ENCODE measurements at places on chromosomes 7 and 10.

- DNase-seq = no peak
- H3K27ac ChIP-seq = no peak overlapping the region
- H3K4me3 ChIP-seq = no peak overlapping the region
- no peaks in the 10 kb centered on the region for H3K4me1 ChIP-seq
- no peaks in the 10 kb centered on the region for H3K27me3 ChIP-seq
- no peaks in the 10 kb centered on the region for H3K36me3 ChIP-seq
These were observed 98.2 kb downstream of the AOAH start for GRCh38 chr7:36626111-36626510.

DNA sequence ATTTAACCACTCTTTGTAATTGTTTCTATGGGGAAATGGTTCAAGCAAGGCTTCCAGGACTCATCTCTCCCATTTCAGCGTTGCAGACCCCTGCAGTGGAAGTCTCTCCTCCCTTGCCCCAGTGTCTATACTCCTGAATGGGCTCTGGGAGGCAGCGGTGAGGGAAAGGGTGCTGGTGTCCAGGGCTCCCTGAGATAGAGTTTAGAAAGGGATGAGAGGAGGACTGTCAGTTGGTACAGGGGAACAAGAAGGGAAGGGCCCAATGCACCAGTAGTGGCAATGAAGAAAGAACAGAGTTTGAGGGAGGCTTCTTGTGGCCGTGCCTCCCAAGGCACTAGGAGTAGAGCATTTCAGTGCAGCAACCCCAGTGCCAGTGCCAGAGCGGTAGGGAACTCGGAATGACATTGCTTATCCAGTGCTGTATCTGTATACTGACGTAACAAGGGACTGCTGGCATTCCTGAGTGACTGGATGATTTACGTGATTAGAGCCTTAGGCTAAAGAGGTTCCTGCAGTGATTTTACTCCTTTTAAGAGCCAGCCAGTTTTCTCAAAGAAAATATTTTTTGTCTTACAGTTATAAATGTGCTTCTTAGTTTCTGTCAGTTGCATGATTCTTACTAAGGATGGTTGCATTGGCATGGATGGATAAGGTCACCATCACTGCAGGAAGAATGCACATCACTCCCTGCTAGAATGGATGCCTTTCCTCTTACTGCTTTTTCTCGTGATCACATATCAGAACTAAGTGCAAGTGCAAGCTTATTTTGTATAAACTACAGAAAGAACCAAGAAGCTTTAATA is 28.0 kb downstream of the PRPF18 start:
- peaks cover 11% of the 10 kb centered on the region for H3K4me1 ChIP-seq
- H3K4me3 ChIP-seq = no peak overlapping the region
- H3K27me3 ChIP-seq = no peaks in the 10 kb centered on the region
- H3K27ac ChIP-seq = no peak overlapping the region
- H3K36me3 ChIP-seq = no peaks in the 10 kb centered on the region
- DNase-seq = peak; percentile 87

GRCh38 chr10:128708182-128708581 is 582.0 kb upstream of the MKI67 start:
- no peaks in the 10 kb centered on the region for H3K36me3 ChIP-seq
- DNase-seq = peak; percentile 10
- H3K4me3 ChIP-seq = no peak overlapping the region
- no peaks in the 10 kb centered on the region for H3K4me1 ChIP-seq

- H3K27ac ChIP-seq = no peak overlapping the region
- H3K36me3 ChIP-seq = no peaks in the 10 kb centered on the region
- H3K4me1 ChIP-seq = no peaks in the 10 kb centered on the region
- H3K27me3 ChIP-seq = no peaks in the 10 kb centered on the region
- no peak for DNase-seq
These were observed 51.1 kb upstream of the SEPHS1 start for GRCh38 chr10:13399236-13399635.

- H3K4me3 ChIP-seq = no peak overlapping the region
- H3K27me3 ChIP-seq = no peaks in the 10 kb centered on the region
- H3K27ac ChIP-seq = no peak overlapping the region
- H3K36me3 ChIP-seq = no peaks in the 10 kb centered on the region
These were observed 37.1 kb upstream of the SEC61G start for GRCh38 chr7:54796150-54796549.

DNA sequence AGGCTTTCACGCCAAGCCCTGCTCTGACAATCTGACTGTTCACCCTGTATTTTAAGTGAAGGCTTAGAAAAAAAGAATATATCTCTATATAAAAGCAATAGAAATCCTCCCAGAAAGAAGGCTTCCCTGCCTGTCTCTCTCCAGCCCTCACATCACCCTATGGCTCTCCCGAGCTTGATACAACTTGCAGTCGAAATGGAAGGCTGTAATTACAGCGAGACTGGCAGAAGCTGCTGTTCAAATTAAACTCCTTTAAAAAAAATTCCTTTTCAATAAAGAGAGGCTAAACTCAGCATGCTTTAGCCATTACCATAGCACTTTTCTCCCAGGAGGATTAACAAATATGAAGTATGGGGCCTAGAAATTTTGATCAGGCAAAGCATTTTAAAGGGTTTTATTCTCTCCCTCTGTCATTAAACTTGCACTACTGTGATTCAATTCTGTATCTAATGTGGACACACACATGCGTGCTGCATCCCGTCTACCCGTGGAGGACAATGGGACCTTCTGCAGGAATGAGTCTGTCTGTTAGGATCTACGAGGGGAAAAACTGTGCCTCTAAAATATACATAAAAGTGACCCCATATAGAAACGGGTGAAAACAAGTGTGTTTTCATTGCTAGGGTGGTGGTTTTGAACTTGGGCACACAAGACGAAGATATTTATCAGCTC is 223.8 kb downstream of the USP6NL start:
- no peak overlapping the region for H3K27ac ChIP-seq
- H3K27me3 ChIP-seq = no peaks in the 10 kb centered on the region
- H3K4me3 ChIP-seq = no peak overlapping the region
- DNase-seq = no peak

DNA sequence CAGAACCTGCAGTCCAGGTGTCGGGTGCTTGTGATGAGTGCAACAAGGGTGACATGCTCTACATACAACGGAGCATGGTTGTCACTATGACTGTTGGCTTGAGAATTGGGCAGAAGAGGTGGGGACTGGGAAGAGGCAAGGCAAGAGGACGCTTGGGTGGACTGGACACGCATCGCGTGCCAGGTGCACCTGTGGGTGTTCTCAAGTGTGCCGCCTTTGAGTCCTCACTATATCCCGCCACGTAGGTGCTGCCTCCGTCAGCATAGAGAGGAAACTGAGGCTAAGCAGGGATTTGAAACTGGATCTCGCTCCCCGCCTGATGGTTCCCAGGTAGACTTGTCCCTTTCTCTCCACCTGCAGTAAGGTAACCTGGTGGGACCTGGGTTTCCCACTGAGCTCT is 27.2 kb downstream of the CDH23 start:
- no peaks in the 10 kb centered on the region for H3K4me1 ChIP-seq
- H3K36me3 ChIP-seq = no peaks in the 10 kb centered on the region
- no peak overlapping the region for H3K4me3 ChIP-seq
- no peaks in the 10 kb centered on the region for H3K27me3 ChIP-seq
- no peak overlapping the region for H3K27ac ChIP-seq

GRCh38 chr7:128357217-128357613 is 4.3 kb downstream of the PRRT4 start:
- no peak for DNase-seq
- H3K27me3 ChIP-seq = peaks cover 19% of the 10 kb centered on the region
- H3K4me3 ChIP-seq = no peak overlapping the region

- DNase-seq = no peak
- no peak overlapping the region for H3K4me3 ChIP-seq
- peak overlapping the region; percentile 73 for H3K27ac ChIP-seq
- no peaks in the 10 kb centered on the region for H3K27me3 ChIP-seq
- H3K36me3 ChIP-seq = no peaks in the 10 kb centered on the region
These were observed 125.3 kb downstream of the CUX1 start for GRCh38 chr7:101942603-101943210.

DNA sequence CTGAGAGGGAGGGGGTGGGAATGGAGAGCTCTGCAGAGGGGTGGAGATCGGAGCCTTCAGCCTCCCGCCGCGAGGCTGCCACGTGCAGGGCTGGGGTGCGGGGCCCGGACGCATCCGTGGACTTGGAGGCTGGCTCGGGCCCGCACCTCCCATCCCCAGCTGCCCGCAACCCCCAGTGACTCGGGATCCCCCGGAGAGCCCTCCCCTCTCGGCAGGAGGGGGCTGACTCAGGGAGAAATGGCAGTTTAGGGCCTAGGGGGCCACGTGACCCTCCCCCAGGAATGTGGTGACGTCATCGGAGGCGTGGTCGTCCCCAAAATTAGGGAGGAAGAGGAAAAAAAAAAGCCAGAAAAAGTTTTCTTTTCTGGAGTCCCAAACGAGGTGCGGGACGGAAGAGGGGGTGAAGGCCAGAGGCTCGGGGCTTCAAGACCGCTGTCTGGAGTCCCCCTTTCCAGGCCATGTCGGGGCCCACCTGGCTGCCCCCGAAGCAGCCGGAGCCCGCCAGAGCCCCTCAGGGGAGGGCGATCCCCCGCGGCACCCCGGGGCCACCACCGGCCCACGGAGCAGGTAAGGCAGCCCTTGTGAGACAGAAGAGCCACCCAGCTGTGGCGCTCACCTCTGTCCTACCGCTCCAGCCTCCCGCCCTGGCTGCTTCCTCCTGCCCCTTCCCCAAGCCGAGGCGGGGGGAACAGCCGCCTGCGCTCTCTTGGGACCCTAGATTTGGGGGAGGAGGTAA is at the start of gene TRIP6:
Gene TRIP6 (plus strand): TSS at position 348 of the 736 bp plus-strand sequence. CDS start 111 bp downstream, at position 459.
- H3K27ac ChIP-seq = peak within 1 kb of the TSS; percentile 71
- peak within 1 kb of the TSS; percentile 79 for H3K4me3 ChIP-seq
- peak; percentile 93 for DNase-seq
- no peaks in the 10 kb centered on the region for H3K27me3 ChIP-seq

- H3K4me3 ChIP-seq = no peak overlapping the region
- DNase-seq = no peak
- H3K27me3 ChIP-seq = no peaks in the 10 kb centered on the region
- H3K4me1 ChIP-seq = no peaks in the 10 kb centered on the region
- H3K27ac ChIP-seq = no peak overlapping the region
These were observed 71.0 kb downstream of the SEMA3C start for GRCh38 chr7:80847895-80848294.

- no peak overlapping the region for H3K27ac ChIP-seq
- DNase-seq = no peak
- H3K4me1 ChIP-seq = no peaks in the 10 kb centered on the region
- H3K27me3 ChIP-seq = no peaks in the 10 kb centered on the region
- H3K4me3 ChIP-seq = no peak overlapping the region
These were observed 106.1 kb downstream of the CHN2 start for GRCh38 chr7:29300649-29301048.

- no peaks in the 10 kb centered on the region for H3K27me3 ChIP-seq
- H3K36me3 ChIP-seq = no peaks in the 10 kb centered on the region
- peaks cover 8% of the 10 kb centered on the region for H3K4me1 ChIP-seq
- peak; percentile 53 for DNase-seq
- H3K27ac ChIP-seq = no peak overlapping the region
These were observed 28.6 kb downstream of the SMKR1 start for GRCh38 chr7:129530795-129531391.

DNA sequence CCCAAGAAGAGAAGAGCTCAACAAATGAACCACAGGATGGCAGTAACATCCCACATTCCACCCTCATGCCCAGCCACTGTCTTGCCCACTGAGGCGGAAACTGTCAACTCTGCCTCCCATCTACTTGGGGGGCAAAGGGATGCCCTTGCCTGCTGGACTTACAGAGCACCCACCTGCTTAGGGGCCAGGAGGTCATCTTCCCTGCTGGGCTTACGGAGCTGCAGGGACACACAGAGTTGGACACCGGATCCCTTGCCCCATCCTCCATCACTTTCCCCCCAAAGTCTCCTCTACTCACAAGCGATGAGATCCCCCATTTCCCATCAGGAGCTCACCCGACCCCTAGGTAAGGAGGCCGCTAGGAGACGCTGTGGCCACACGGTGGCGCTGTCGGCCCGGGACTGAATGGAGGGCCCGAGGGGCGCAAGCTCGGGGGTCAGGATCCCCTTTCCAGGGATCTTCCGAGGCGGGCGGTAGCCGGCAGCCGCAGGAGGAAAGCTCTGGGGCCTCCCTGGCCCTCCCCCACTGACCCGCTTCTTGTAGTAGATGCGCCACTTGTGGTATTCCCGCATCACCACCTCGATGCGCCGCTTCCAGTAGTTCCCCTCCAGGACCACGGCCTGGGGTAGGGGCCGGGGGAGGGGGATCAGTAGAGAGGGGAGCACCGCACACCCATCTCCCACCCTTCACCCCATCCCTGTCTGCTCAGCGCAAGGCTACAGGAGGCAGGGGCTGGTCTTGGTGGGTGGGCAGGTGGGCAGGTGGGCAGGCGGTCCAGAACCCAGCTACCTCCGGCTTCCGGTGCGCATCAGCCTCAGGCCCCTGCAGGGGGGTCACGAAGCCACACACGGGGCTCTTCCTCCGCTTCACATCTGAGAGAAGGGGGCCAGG is 17.3 kb downstream of the MLXIPL start:
- H3K36me3 ChIP-seq = no peaks in the 10 kb centered on the region
- H3K4me3 ChIP-seq = no peak overlapping the region
- no peaks in the 10 kb centered on the region for H3K4me1 ChIP-seq
- H3K27ac ChIP-seq = no peak overlapping the region
- H3K27me3 ChIP-seq = no peaks in the 10 kb centered on the region

DNA sequence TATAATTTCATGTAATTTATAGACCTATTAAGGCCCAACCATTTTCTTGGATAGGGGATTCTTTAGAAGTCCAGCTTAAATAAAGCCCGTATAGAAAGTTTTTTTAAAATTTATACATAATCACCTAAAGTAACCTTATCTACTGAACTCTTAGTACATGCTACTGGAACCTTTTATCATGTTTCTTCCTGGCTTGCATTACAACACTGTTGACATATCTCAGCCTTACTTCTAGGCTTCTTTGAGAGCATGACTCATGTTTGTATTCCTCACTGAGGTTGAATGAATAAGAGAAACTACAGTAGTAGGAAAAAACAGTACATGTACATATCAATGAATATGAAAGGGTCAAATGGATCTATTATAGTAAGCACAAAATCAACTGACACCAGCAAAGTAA is 8.2 kb upstream of the MAGI2 start:
- DNase-seq = no peak
- no peaks in the 10 kb centered on the region for H3K4me1 ChIP-seq
- H3K4me3 ChIP-seq = no peak overlapping the region
- H3K36me3 ChIP-seq = no peaks in the 10 kb centered on the region

DNA sequence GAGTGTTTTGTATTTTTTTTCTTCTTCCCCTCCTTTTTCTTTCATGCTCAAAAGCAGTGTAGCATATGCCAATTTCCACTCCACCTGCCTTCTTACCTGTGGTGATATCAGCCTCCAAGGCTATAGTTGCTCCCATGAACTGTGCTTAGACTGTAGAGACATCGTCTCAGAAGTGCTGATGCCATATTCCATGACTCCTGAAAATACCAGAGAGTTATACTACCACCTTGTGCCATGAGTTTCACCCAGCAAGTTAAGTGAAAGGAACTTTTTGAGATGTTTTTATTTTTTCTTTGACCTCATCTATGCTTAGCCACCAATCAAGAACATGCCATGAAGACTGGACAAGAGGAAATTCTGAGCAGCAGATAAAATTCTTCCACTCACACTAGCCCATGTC is 142.8 kb upstream of the SEMA3E start:
- DNase-seq = peak; percentile 44
- no peaks in the 10 kb centered on the region for H3K36me3 ChIP-seq
- no peaks in the 10 kb centered on the region for H3K4me1 ChIP-seq
- H3K4me3 ChIP-seq = no peak overlapping the region
